ENCODE measurements at places on chromosomes 6 and 20. TPM values are rescaled to one million over a fixed set of nuclear protein-coding genes. Genes with fewer than 3 reads are reported as not detected.

GRCh38 chr6:158010591-158011477 is 29.2 kb downstream of the SYNJ2 start:
- no peak for DNase-seq

DNA sequence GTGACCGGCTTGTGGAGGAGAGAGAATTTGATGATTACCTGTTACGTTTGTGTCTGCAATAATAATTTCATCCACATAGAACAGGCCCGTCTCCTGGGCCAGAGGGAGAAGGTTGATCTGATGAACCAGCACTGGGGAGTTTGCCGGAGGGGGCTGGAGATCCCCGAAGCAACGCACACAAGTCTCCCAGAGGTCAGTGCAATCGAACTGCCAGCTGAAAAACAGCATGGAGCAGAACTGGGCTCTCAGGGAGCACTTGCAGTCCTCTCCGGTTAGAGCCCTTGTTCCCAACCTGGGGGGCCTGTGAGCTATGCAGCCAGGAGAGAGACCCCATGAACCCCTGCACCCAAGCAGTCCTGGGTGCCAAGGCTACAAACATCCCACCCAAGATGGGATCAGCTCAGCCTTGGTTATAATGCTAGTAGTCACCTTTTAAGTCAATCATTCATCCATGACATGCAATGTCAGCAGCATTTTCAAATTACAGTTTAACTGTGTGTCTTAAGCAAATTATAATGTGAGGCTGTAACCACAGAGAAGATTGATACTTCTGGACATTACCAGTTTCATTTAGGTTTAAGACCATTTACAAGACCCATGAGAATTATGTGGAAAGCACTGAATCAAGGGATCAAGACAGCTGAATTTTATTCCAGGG is 34.2 kb downstream of the PKHD1 start:
- DNase-seq = no peak

DNA sequence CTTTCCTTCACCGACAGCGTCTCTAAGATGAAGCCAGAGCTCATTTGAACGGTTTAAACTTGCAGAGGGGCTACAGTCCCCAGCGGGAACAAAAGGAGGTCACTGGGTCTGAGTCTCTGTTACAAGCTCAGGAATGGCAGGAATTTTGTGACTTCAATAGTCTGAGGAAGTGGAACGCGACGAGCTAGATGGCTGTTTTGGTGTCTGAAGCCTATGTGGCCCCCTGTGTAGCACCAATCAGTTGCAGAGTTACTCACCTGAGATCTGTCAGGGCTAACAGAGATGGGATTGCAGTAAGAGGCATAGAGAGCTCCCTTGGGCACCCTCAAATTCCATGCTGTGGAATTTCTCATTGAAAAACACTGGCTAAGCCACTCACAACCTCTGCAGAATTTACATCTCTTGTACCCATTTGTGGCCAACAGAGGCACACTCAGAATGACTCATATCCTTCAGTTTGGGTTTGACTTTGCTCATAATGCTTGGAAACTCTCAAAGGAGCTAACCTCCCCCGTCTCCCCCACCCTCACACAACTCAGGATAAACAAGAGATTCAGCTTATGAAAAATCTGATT is 7.1 kb upstream of the TCP11 start:
- peak; percentile 82 for DNase-seq

DNA sequence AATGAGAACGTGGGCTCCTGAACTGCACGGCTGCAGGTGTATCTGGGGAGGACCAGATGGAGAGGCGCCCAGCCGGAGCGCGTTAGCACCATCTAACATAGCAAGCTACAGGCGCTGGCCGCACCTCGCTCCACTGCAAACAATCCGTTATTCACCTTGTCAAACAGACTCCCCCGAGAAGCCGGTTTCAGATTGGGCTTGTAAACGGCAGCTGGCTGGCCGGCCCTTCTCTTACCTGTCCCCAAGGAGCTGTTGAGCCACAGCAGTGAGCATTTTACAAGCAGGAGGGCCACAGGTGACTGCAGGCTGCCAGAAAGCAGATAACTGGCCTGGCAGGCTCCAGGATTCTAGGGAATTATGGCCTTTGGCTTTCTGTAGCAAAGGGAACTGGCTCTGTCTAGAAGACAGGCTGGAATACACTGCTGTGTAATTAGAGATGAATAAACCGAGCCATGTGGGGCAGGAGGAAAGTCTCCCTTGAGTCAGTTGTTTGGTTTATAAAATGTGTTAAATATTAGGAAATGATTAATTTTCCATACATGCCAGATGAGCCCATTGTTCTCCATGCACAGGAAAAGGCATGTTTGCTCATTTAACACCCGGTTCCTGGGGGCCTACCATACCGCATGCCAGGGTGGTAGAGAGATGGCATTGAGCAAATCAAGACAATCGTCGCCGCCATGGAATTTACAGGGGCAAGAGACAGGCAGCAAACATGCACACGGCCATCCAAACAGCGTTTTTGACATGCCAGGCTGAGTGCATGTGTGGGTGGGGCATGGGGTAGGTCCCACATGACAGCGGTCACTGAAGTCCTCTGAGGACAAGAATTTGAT is 159.3 kb downstream of the NFATC2 start:
- DNase-seq = no peak

GRCh38 chr20:62589720-62590119 is 52.6 kb upstream of the SLCO4A1 start:
- DNase-seq = no peak

DNA sequence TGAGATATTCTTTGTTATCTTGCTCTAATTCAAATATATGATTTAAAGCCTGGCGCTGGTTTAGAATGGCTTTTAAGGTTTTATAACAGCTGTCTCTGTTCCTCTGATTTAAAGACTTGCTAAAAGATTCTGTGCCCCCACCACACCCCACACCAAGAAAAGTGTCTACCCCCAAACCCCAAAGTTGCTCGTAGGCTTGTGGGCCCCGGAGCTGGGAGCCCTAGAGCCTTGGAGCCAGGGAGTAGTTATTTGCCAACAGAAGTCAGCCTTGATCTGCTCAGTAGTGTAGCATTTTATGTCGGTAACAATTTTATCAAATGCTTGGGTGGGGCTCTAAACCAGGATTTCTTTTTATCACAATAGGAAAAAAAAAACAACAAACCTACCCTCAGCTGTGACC is 105.2 kb upstream of the TRAF3IP2 start:
- DNase-seq = no peak

DNA sequence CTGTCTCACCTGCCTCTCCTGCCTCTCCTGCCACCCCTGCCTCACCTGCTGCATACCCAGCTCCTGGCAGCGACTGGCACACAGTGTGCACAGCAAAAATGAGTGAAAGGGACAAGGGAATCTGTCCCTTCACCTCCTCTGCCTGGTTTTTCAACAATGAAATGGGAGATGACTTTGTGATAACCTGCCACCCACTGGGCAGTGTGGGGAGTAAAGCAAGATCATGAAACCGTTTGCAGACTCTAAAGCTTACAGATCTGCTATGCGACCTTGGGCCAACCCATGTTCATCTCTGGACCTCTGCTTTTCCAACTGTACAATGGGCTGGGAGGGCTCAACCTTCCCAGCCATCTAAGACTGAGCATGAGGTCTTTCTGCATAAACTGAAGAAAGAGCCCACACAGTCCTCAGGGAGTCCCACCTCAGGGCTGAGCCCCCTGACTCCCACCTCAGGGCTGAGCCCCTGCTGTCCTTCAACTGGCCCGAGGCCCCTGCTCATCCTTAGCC is 81.1 kb downstream of the RIPOR3 start:
- no peak for DNase-seq

DNA sequence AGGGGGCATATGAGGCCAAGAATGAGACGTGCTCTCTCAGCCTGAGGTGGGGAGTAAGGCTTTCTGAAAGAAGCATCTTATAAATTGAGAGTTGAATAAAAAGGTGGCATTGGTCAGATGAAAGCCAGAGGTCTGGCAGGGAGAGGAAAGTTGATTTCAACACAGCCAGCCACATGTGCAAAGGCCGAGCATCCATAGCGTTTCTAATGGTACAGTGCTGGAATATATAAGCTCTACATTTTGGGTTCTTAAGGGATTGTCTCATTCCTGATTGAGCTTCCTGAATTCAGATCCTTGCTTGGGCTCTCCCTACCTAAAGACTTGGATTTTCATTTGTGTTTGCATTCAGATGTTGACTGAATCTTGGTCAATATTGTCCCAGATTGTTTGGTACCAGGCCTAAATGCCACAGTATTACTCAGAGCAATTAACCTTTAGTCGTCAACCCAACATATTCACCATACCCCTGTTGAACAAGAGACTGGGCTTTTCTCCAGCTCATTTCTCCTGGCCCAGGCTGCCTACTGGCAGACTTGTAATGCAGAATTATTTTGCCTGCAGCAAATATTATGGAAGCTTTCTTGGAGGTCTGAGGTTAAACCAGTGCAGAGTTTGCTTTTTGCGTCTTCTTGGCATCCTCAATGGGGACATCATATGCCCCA is 14.5 kb upstream of the BCAS1 start:
- no peak for DNase-seq

DNA sequence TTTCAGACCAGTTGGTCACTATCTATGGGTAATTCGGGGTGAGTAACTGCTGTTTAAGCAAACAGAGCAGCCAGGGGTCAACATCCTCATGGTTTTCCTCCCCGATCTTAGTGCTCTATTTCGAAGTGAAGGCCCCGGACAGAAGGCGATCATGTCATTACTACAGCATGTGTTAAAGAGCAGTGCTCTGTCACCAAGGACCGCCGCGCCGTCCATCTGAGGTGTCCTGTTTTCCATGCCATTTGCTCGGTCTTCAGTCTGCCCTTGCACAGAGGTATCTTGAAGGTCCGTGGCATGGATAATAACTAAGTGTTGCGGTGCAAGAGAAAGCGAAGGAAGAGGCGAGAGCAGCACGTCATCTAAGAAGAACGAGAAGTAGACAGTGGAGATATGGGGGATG is 25.1 kb downstream of the PPP1R3G start:
- no peak for DNase-seq

The GABBR1 gene
- 67.0 TPM for polyA plus RNA-seq

The CRISP2 gene
- polyA plus RNA-seq = not detected

The OR2J2 gene
- not detected for polyA plus RNA-seq

The GSTA2 gene
- polyA plus RNA-seq = 0.24 TPM

The MDN1 gene
- polyA plus RNA-seq = 8.6 TPM

The UST gene
- 6.5 TPM for polyA plus RNA-seq

Data from cardiac muscle cell (in vitro differentiated cells and primary cell).